ENCODE measurements at places on chromosomes 5 and 9.

- DNase-seq = no peak
These were observed 690.2 kb downstream of the NR2F1-AS1 start for GRCh38 chr5:92890841-92891244.

DNA sequence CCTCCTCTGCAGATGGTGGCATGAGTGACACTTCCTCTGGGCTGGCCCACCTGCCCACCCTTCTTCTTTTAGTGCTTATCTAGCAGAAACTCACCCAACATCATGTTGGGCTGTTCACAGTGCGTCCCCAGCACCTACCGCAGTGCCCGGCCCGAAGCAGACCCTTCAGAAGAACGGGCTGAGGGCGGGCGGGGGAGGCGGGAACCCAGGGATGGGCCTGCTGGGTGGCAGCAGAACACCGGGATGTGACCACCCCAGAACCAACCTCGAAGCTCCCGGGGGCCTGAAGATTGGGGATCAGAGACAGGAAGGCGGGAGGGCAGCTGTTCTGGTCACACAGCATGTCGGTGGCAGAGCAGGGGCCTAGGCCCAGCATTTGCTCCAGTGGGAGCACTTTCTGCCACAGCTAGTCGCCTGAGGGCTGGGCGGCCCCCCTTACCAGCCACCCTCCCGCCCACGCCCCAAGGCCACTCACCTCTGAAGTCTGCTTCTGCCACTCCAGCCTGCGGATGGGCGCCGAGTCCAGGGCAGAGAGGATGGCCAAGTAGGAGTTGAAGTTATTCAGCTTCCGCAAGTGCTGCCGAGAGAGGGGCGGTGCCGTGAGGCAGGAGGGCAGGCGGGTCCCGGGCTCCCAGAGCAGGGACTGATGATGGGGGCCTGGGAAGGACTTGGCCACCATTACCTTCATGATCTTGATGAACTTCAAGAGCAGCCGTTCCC is 38.7 kb downstream of the PRRT1B start:
- no peak for DNase-seq

GRCh38 chr9:34176089-34176488 is 2.8 kb upstream of the UBAP1 start:
- no peak for DNase-seq

DNA sequence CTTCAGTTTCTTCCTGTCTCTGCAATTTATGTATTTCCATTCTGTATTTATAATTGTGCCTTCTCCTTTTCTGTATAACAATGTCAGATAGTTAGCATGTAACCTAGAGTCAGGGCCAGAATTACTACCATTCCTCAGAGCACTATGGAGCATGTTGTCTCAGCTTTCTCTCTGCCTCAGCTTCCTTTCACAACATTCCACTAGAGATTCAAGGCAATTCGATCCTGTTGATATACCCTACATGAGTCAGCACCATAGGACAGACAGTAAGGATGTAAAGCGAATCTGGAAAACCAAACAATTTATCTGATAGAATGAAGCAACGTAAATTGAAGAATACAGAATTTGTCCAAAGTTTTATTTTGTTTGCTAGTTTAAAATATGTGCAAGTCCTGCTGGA is 728.3 kb upstream of the SEMA6A start:
- DNase-seq = no peak

DNA sequence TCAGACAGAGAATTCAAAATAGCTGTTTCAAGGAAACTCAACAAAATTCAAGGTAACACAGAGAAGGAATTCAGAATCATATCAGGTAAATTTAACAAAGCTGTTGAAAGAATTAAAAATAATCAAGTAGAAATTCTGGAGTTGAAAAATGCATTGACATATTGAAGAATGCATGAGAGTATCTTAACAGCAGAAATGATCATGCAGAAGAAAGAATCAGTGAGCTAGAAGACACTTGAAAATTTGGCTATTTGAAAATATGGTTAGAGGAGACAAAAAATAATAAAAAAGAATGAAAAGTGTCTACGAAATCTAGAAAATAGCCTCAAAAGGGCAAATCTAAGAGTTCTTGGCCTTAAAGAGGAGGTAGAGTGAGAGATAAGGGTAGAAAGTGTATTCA is 22.9 kb downstream of the LMBRD2 start:
- no peak for DNase-seq

DNA sequence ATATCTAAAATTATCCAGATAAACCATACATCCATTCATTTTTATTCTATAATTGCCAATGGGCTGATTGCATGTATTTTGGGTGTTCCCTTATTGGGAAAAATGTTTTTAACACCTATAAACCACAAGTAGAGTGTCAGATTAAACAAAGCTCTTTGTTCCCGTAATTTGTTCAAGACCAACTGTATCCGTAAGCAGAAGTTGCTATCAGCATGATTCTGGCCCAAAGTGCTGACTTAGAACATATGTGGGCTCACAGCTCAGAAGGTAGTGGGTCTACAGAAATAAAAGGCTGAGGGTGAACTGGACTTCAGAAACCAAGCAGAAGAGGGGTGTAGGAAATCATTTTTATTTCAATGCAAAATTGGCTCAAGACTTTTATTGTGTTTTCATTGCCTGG is 23.5 kb upstream of the IL7R start:
- DNase-seq = no peak

GRCh38 chr5:76497986-76498717 is 95.1 kb downstream of the IQGAP2 start:
- no peak for DNase-seq

GRCh38 chr5:124651663-124652513 is 94.6 kb downstream of the ZNF608 start:
- DNase-seq = peak; percentile 82

DNA sequence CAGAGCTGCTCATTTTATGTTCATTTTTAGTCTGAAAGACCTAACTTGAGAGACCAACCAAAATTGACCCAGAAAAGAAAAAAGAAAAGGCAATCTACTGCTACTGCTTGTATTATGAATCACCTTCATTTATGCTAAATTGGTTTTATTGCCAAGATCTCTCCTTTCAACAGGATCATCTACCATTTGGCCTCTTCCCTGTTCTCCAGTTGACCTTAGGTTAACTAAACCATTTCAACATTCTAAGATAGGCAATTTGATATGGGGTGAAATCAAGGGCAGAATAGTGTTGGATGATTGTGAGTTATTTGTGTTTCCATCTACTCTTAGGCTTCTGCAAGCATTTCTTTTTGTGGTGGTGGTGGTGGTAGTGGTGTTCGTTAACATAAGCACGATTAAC is 48.3 kb upstream of the POU4F3 start:
- DNase-seq = no peak

DNA sequence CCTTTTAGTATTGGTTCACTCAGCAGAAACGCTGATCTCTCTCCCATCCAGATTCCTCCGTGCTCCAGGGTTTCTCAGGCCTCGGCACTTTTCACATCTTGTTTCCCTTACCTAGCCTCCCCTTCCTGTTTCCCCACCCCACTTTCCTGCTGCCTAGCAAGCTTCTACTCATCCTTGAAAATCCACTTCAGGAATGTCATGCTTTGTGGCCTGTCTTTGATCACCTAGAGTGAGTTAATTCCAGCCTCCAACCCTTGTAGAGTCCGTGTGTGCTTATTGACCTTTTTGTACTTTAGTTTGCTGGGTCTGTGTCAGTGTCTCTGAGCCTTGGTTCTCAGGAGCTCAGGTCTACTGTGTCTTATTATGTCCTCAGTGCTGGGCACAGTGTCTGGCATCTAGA is 116.6 kb downstream of the AOPEP start:
- no peak for DNase-seq

DNA sequence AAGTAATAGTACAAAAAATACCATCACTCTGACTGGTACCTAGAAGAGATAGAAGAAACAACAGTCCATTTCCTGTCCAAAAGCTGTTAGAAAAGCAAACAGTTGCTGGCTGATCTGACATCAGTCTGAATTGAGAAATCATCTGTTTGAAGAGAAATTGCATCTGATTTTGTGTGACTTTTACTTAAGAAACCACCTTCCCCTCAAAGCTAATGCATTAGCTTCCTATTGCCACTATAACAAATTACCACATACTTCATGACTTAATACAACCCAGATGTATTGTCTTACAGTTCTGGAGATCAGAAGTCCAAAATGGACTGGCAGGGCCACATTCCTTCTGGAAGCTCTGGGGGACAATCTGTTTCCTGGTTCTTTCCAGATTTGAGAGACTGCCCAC is 385.9 kb upstream of the TLE4 start:
- DNase-seq = no peak

DNA sequence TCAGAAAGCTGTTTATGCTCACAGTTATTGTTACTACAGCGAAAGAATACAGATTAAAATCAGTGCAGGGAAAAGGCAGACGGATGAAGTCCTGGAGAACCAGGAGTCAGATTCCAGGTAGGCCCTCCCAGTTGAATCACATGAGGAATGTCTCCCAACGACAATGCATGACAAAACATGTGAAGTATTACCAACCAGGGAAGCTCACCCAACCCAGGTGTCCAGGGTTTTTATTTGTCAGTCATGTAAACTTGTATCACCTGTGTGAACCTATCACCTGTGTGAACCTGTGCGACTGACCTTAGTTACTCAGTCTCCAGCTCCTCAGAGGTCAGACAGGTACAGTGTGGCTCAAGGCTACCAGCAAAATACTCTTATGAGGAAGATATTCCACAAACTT is 63.9 kb downstream of the KIAA1958 start:
- no peak for DNase-seq

DNA sequence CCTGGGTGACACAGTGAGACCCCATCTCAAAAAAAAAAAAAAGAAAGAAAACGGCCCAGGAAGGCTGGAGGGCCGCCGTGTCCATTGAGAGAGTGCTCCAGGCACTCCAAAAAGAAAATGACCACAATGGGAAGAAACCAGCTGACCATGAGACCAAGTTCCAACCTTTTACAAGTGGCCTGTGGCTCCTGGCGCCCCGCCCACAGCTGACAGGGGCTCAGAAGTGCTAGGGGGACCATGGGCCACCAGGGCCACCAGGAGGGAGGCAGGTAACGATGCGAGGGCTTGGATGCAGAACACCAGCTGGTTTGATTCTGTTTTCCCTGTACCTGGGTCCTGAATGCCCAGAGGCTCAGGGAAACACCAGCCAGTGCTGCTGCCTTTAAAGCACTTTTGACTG is 34.6 kb downstream of the FXN start:
- no peak for DNase-seq

- DNase-seq = no peak
These were observed 11.2 kb upstream of the HMHB1 start for GRCh38 chr5:143800715-143801114.

GRCh38 chr9:4420351-4420750 is 69.9 kb upstream of the SLC1A1 start:
- no peak for DNase-seq

DNA sequence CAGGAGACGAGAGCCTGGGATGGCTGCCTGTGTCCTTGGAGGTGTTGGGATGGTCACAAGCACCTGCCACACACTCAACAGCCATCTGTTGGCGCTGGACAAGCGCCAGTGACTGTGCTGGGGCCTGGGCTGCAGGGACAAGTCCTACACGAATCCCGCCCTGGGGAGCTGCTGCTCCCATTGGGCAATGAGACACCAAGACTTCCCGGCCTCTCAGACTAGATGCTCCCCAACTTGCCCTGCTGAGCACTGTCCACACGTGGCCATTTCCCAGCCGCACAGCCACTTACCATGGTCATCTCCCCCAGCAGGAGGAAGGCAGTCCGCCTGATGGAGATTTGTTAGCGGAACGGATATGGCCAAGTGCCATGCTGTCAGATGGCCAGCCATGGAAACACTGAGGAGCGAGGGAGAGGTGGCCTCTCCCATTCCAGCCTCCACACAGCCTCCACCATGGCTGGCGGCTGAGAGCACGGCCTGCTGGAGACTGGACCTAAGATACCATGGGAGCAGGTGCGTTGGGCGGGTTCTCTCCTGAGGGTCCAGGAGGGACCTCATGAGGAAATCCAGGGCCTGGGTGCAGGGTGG is 43.9 kb downstream of the PRRT1B start:
- peak; percentile 90 for DNase-seq

- DNase-seq = no peak
These were observed 134.8 kb downstream of the TMEM174 start for GRCh38 chr5:73307645-73308355.

- DNase-seq = no peak
These were observed 32.1 kb downstream of the ADRB2 start for GRCh38 chr5:148858547-148858946.

GRCh38 chr5:42522783-42523182 is 99.5 kb downstream of the GHR start:
- DNase-seq = no peak

DNA sequence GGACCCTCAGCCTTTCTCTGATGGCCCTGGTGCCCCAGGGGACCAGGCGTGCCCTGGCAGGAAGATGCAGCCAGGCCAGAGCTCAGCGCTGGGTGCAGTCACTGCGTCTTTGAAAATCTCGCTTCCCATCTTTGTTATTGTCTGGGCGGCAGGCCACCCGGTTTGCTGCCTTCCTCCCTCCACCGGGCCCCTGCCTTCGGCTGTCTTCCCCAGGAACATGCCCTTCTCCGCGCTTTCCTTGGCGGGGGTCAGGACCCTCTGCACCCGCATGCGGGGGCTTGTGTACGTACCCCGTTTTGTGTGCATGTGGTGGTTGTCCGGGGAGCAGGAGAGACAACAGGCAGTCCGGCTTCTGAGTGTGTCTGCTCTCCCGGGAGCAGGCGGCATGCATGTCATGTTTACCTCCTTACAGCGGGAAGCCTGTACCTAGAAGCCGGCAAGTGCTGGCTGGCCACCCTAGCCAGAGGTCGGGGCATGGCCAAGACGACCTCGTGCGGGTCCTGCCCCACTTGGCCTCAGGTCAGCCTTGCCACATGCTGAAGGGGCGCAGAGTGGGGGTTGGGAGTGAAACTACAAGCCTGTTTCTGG is 49.5 kb downstream of the DAB2IP start:
- DNase-seq = no peak

- DNase-seq = no peak
These were observed 494.9 kb upstream of the MEF2C start for GRCh38 chr5:89377767-89378455.

GRCh38 chr5:18220631-18221030 is 586.4 kb downstream of the TAF11L14 start:
- DNase-seq = no peak

DNA sequence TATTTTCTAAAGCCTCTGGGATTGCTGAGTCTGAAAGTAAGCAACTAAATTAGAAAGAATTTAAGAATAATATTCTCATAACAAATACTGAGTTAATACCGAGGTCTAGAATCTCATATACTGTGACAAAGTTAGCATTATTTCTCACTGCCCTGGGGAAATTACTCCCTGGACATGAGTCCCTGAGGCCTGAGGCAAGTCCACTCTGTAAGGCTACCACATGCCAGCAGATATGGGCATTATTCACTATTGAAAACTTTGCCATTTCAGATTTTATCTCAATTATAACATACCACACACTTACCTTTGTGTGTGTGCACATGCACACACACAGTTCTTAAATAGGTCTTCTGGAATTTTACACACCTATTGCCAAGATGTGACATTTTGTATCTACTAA is 22.9 kb downstream of the ELL2 start:
- no peak for DNase-seq

DNA sequence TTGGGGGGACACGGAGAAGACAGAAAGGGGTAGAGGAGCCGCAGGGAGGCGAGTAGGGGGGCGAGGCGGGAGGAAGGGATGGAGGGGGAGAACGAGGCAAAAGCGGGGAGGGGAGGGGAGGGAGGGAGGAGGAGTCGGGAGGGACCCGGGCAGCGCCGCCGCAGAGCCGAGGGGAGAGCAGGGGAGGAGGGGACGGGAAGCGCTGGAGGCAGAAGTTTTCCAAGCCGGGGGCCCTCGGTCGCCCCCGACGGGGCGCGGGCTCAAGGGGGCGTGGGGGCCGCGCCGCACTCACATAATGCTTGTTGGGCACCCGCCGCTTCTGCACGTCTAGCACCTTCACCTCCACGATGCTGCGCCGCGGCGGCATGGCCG is 353 bp downstream of the SH3PXD2B start:
- DNase-seq = no peak

- DNase-seq = no peak
These were observed 90.9 kb upstream of the PHYKPL start for GRCh38 chr5:178323541-178323865.

All from substantia nigra (tissue), 51 donors.